Uterus (tissue), 4 donors: ENCODE measurements at places on chromosomes 7 and 10.
A peak's percentile ranks its signal among the peaks of the same experiment; 100 is the strongest.

DNA sequence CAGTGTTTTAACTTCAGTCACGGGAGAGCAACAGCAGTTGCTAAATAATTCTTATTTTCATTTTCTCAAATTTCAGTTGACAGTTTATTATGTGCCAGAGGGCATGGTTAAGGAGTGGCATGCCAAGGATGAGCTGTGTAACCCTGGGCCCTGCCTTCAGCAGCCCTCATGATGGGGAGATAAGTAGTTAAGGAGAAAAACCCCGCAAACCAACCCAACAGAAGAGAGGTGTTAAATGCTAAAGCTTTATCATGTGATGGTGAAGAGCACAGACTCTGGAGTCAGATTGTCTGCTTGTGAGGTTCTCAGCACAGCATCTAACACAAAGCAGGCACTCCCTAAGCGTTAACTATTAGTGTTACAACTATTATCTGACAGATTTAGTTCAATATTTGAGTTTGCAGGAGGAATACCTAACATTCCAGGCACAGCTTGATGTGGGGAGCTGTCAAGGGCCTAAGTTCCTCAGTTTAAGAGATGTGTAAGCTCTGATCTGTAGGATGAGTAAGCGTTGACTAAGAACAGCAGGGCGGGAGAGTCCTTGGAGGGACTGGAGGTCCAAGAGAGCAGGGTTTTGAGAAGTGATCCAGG, 29.6 kb downstream of the STAM start:
- no peak for DNase-seq

GRCh38 chr7:42170724-42171123, 66.3 kb downstream of the GLI3 start:
- DNase-seq = no peak

GRCh38 chr10:70661623-70662361, 10.5 kb upstream of the ADAMTS14 start:
- no peak for DNase-seq

- DNase-seq = no peak
These were observed 1.1 kb upstream of the TNKS2 start for GRCh38 chr10:91797048-91797690.

DNA sequence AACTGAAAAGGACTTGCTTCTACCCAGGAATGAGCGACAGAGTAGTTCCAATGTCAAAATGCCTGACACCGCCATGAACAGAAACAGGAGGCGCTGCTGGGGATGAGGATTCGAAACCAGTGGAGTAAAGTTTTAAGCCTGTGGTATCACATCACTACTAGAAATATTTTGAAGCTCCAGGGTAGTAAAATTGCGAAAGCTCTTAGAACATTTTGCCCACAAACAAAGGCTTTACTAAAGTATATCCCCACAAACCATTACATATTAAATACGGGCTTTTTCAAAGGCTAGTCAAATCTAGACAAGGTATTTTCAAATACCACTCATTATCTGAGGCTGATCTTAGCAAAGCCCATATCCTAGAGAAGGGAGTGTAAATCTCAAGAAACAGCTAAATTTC, 2.4 kb downstream of the PRDX3 start:
- no peak for DNase-seq

GRCh38 chr10:69890065-69890847, 88.5 kb downstream of the COL13A1 start:
- no peak for DNase-seq

- no peak for DNase-seq
These were observed 138.3 kb upstream of the PALS2 start for GRCh38 chr7:24434972-24435371.

GRCh38 chr10:92419740-92420545, 129.0 kb downstream of the MARCHF5 start:
- no peak for DNase-seq

- DNase-seq = no peak
These were observed 31.2 kb downstream of the ARMH3 start for GRCh38 chr10:102024799-102025198.

GRCh38 chr7:105353752-105354328, 34.9 kb downstream of the SRPK2 start:
- peak; percentile 20 for DNase-seq

- DNase-seq = no peak
These were observed 49.8 kb upstream of the DAGLB start for GRCh38 chr7:6497637-6497905.
